ENCODE measurements at places on chromosomes 2 and 18.

GRCh38 chr18:62420513-62421209 lies 95.6 kb downstream of the TNFRSF11A start:
- DNase-seq: peak; percentile 93

- no peak for DNase-seq
These were observed 5.9 kb upstream of the RFX8 start for GRCh38 chr2:101480764-101481163.

DNA sequence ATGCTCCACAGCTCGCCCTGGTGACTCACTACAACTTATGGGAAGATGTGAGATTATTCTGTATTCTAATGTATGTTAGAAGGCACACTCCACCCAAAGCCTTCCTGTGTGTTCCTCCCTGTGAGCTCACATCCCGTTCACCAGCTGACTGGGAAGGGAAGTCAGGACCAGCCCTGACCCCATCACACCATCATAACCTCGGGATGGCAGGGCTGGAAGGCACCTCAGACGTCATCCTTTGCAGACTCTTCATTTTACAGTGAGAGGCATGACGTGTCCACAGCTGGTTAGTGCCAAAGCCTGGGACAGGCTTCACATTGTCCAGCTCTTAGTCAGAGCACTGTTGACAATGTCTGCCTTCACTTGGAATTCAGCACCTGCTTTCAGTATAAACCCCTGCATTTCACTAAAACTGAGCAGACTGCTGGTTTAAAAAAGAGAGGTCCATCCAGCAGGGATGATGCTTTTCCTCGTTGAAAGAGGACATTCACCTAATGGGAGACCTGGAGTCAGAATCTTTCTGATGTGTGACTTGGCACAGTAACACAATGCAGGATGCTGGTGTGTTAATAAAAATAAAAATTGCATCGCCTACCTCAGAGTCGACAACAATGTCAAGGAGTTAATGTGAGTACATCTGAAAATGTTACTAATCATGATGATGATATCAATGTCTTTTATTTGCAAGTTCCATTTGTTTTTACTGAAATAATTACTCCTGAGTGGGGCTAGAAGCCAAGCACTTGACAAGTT lies 418.0 kb upstream of the TNP1 start:
- no peak for DNase-seq

DNA sequence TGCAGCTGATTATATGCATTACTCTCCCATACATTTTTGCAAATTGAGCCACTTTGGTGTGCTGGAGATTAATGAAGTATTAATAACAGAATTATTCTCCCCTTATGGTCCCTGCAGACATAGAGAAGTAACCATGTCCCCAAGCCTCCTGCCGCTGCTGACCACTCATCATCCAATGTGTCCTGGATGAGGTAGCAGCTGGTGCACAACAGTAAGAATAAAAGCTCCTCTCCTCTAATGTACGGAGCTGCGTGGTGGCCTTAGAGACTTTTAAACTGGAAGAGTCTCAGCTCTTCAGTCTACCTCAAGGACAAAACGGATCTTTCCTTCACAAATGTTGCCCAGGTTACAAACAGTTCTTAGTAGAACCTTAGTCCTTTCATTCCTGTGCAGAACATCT lies 37.7 kb downstream of the TPO start:
- DNase-seq: no peak

DNA sequence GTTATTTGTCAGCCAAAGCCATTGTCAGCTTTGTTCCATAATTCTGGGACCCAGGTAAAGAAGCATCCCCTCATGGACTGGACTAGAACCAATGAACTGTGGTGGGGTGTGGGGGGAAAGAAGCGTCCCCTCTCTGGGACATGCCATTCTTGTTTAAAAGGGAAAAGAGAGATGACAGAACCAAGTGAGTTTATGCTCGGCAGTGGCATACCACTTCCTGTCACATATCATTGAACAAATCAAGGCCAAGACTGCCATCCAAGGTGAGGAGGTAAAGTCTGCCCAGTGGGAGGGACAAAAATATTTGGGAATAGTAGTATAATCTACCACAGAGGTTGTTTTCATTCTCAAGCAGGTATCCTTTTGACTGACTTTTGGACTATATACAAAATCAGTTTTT lies 4.7 kb upstream of the GLS start:
- DNase-seq: no peak

DNA sequence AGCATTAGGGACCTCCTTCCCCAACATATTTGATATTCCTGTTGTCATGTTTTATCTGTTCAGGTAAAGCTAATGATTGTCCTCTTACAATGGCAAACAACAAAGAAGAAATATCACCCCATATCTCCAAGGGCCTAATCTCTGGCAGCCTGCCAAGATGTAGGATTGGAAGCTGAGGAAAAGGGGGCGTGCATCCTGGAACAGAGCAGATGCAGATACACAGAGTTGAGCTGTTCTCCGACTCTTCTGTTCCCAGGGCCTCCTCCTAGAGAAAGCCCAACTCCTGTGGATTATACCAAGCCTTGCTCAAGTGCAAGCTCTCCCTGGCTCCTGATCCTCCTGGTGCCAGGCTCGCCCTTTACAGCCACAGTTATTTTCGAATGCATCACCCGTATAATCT lies 35.2 kb upstream of the CD207 start:
- DNase-seq: no peak

DNA sequence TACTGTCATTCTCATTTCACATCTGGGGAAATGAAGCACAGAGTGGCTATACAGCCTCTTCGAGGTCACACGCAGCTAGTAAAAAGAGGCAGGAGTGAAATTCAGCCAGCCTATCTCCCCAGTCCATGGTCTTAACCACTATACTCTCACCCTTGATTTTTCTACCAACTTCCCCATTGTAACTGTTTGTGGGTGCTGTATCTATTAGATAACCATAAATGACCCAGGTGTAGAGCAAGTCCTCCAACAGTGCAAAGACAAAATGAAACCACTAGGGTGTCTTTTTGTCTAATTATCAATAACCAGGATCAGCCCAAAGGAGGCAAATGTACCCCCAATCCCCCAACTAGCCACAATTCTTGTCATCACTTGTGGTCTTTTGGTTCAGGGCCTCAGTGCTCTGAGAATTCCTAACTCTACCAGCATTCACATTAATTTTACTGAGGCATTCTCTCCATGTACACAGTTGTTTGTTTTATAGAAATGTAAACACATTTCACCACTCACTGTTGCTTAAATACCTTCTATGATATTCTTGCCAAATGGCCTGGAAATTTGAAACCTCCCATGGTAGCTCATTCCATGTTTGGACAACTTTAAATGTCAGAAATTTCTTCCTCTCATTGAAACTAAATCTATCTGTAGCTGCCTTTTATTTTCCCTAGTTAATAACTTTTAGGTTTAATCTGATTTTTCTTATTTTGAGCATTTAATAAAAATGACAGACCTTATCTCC lies 58.7 kb downstream of the SLC40A1 start:
- no peak for DNase-seq

GRCh38 chr2:26421961-26422360 lies 20.2 kb downstream of the DRC1 start:
- DNase-seq: no peak

- DNase-seq: peak; percentile 90
These were observed 276.5 kb upstream of the NRP2 start for GRCh38 chr2:205405752-205406151.

- peak; percentile 37 for DNase-seq
These were observed 37.6 kb downstream of the ALPK2 start for GRCh38 chr18:58591286-58591685.

DNA sequence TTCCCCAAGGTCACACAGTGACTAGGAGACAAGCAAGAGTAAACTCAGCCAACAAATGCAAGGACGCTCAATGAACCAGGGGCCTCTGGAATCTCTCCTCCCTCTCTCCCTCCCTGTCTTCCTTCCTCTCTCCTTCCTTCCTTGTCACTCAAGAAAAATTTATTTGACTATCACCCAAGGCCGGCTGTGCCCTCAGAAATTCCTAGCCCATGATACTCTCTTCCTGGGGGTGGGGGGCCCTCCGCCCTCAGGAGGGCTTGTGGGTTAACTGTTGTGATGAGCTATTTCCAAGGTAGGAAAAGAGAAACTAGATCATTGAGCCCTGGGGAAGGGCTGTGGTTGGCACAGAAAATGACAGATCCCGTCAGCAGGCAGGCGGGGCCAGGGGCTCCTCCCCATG lies 21.7 kb downstream of the INHBB start:
- DNase-seq: no peak

GRCh38 chr2:157152362-157152761 lies 105.1 kb upstream of the GALNT5 start:
- no peak for DNase-seq

GRCh38 chr2:81767187-81767912 lies 1462.8 kb upstream of the LRRTM1 start:
- no peak for DNase-seq

DNA sequence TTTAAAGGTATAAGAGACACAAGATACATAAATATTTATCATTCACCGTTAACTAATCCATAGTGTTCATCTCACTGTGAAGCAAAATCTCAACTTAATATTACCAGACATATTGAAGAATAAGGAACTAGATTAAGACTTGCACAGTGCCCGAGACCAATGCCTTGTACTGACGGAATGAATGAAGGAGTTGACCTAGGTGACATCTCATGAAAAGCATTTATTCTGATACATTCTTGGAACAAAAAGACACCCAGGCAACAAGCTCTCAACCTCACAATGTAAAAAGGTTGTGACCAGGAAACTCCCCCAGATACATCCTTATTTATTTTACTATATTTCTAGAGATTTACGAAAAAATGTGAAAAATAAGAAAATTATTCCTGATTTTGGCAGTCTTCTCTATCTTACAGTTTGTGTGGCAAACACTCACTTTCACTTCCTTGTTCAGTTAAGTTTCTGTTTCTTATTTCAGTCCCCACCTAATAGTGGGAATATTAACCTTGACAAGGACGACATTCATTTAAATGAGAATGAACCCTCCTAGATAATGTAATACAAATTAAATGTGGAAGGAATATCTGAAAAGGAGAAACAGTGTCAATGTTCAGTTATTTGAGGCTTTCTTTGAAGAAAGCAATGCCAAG lies 28.4 kb downstream of the M1AP start:
- DNase-seq: no peak

GRCh38 chr2:28360718-28361293 lies 31.9 kb upstream of the FOSL2 start:
- DNase-seq: peak; percentile 45

GRCh38 chr2:69946351-69947324 lies 14.8 kb downstream of the ASPRV1 start:
- DNase-seq: peak; percentile 9

DNA sequence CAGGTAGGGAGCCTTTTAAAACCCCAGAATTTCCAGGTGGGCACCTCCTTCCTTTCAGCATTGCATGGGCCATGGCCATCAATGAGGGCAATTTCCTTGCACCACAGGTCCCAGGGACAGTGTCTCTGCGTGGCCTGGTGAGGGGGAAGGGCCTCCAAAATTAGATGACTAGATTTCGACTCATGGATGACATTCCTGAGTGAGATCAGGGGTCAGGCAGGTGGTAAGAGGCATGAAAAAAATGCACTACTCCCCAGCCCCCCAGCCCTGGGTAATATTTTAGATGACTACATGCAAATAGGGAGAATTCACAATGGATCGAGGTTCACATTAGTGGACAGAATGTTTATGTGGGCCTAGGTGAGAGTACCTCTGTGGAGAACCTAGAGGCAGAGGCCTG lies 19.0 kb upstream of the IGFBP5 start:
- no peak for DNase-seq

DNA sequence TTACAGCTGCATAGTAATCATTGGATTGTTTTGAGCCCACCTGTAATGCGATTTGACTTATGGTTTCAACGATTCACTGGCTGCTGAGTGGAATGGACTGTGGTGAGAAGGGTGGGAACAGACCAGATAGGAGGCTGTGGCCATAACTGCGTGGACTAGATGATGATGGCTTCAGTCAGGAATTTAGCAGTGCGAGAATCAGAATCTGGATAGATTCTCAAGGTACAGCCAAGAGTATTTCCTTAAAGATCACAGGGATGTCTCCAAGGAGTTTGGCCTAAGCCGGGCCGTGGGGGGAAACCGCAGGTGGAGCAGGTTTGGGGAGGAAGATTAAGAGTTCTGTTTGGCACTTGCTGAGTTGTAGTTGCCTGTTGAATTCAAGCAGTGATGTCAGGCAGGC lies 44.0 kb upstream of the CHMP1B start:
- no peak for DNase-seq

- no peak for DNase-seq
These were observed 123.3 kb downstream of the FHOD3 start for GRCh38 chr18:36420826-36421225.

GRCh38 chr2:42804338-42804737 lies 12.0 kb upstream of the HAAO start:
- no peak for DNase-seq

DNA sequence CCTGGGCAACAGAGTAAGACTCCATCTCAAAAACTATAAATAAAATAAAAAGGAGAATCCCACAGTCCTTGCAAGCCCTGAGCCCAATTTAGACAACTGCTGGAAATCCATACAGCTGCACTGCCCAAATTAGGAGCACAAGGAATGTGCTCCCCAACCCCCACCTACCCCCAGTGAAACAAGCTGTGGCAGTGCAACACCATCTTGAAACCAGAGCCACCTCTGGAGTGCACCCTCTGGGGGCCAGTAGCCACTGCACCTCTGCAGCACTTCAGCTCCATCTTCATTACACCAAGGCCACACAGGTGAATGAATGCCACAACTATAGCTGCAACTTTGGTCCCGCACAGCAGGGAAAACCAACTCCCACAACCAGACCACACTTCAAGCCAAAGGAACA lies 37.3 kb downstream of the USP34 start:
- DNase-seq: no peak

GRCh38 chr2:12555012-12555645 lies 161.6 kb upstream of the TRIB2 start:
- DNase-seq: peak; percentile 82

- no peak for DNase-seq
These were observed 106.1 kb downstream of the IRS1 start for GRCh38 chr2:226693521-226693920.

DNA sequence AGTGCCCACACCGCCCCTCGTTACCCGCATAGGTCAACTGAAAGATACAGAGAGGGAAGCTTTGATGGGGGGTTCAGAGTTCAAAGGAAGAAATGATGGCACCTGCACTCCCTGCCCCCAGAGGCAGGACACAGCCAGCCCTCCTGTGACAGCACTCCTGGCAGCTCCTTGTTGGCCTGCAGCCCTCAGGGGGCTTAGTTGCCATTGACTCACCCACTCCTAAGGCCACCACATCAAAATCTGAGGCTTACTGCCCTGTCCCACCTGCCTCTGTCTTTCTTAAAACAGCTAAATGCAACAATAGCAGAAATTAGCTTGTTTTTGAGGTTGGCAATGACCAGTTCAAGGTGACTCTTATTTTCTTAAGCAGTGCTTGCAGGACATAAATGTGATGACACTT lies 31.6 kb upstream of the SLC35F6 start:
- no peak for DNase-seq
